ENCODE measurements at places on chromosomes 16 and 17.

DNA sequence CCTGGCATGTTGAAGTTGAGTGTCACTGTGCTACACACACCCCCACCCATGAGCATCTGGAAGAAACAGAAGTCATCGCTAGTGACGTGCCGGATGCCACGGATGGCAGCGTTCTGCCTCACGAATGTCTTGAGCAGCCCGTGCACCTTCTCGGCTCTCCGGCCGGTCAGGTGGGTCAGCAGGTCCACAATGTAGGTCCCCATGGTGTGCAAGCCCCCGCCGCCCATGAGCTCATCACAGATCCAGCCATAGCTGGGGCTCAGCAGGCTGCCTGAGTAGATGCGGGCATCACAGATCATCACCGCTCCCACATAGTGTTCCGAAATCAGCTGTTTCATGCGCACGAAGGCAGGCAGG lies 8.9 kb downstream of the C16orf86 start:
- no peak for DNase-seq

- peak; percentile 27 for DNase-seq
These were observed 3.2 kb downstream of the ZC3H7A start for GRCh38 chr16:11793840-11794239.

GRCh38 chr17:48261297-48261880 lies 153.8 kb downstream of the SNX11 start:
- no peak for DNase-seq

DNA sequence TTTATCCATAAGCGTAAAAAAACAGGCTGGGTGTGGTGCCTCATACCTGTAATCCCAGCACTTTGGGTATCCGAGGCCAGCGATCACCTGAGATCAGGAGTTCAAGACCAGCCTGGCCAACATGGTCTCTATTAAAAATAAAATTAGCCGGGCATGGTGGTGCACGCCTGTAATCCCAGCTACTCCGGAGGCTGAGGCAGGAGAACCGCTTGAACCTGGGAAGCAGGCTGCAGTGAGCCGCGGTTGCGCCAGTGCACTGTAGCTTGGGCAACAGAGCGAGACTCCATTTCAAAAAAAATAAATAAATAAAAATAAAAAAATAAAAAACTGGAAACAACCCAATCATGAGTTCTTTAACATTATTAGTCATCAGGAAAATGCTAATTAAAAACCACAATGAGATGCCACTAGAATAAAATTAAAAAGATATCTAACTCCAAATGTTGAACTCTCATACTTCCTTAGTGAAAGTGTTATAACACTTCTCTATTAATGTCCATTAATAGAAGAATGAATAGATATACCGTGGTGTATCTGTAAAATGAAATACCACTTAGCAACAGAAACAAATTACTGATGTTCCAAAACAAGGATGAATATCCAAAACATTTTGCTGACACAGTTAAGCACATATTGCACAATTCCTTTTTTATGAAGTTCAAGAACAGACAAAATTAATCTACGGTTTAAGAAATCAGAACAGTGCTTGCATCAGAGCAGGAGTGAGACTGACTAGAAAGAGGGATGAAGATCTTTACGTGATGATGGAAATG lies 13.1 kb downstream of the MPHOSPH6 start:
- no peak for DNase-seq

DNA sequence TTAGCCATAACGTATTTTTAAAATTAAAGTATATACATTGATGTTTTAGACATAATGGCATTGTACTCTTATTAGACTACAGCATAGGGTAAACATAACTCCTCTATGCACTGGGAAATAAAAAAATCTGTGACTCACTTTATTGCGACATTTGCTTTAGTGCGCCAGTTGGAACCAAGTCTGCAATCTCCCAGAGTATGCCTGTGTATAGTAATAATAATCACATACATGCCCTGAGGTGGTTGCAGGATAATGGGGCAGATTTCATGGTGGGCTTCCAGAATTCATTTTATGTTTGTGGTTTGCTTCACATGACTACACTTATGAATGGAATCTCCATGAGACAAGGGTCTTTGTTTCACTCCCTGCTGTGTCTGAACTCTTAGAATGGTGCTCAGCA lies 66.9 kb upstream of the N4BP1 start:
- DNase-seq = no peak

DNA sequence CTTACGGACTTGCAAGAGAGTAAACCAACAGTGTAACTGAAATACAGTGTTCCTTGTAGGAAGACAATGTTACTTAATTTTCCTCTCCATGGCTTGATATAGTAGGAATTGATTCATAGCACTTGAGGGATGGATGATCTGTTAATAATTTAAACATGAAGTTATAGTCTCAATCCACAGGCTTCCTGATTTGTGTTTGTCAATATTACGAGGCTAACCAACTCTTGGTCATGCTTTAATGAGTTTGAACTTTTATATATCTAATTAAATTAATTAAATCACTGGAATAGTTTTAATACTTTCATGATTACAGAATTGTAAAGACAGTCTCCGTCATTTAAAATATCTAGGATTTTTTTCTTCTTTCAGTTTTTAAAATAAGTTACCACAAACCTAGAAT lies 112.0 kb upstream of the HAS3 start:
- no peak for DNase-seq

DNA sequence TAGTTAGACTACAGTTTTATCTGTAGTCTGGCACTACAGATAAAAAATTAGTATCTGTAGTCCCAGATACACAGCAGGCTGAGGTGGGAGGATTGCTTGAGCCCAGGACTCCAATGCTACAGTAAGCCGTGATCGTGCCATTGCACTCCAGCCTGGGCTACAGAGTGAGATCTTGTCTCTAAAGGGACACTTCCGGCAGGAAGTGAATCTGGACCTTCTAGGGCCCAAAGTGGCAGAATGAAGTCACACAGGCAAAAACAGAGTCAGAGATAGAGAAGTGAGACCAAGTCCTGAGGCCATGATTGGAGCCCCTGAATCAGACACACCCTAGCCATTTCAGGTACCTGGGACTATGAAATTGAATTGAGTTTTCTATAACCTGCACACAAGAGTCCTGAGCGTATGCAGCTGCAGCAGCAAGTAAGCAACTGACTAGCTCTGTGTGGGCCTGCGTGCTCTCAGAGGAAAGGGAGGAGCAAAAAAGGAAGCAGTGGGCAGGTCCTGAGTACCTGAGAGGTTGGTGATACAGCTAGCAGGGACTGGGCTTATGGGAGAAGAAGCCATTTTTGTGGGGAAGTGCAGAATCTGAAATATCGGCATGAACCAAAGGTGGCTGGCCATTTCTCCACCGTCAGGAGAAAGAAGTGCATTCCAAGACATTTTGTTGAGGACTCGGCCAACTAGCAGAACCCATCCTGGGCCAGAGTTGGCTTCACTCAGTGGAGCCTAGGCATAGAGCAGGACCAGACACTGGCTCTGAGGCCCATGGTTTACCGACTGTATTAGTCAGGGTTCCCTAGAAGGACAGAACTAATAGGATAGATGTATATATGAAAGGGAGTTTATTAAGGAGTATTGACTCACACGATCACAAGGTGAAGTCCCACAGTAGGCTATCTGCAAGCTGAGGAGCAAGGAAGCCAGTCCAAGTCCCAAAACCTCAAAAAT lies 27.2 kb upstream of the BRD7 start:
- no peak for DNase-seq

DNA sequence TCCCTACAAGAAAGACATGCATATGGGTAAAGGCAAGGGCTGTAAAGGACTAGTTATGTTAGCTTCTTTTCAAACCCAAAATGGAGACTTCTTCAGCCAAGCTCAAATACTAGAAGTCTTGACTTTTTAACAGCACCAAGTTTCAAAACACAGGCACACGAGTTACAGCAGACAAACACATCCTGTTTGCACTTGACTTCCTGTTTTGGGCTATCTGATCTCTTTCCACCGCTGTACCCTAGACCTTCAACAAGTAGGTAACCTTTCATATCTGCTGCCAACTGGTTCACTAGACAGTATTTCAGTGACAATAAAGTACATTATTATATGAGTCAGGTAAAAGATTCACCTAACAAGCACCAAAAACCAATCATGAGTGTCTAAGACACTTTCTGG lies 12.3 kb downstream of the RFFL start:
- DNase-seq = peak; percentile 52

DNA sequence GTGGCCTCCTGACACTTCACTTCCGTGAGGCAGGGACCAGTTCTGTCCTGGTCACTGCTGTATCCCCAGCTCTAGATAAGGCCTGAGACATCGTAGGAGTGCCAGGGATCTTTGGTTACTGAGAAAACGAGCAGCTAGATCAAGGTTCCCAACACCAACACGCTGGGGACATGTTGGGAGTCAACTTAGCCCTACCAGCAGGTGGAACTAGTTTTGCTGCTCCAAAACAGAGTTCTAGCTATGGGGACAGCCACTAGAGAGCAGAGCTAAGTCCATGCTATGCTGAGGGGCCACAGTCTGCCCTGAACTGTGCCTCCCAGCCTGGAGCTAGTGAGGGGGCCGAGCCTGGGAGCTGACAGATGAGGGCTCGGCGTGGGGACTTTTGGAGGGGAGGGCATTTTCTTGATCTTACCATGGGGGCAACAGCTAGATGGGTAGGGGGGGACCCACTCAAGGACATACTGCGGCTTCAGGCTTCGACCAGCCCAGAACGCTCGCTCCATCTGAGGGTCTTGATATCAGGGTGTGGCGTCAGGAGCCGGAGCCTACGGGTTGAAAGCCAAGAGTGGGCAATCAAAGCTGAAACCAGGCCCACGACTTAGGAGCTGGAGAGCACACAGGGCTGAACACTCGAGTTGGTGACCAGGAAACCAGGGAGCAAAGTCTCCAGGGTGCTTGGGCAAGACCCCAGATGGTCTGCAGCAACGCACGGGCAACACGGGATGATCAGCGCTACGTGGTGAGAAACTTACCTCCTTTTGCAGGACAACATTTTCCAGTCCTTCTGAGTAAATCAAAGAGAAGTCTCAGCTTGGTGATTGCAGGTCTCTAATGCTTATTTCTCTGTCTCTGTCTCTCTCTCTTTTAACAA lies 13.4 kb downstream of the SNX20 start:
- DNase-seq = no peak

GRCh38 chr16:19907161-19907992 lies 22.7 kb upstream of the GPRC5B start:
- DNase-seq = peak; percentile 32

DNA sequence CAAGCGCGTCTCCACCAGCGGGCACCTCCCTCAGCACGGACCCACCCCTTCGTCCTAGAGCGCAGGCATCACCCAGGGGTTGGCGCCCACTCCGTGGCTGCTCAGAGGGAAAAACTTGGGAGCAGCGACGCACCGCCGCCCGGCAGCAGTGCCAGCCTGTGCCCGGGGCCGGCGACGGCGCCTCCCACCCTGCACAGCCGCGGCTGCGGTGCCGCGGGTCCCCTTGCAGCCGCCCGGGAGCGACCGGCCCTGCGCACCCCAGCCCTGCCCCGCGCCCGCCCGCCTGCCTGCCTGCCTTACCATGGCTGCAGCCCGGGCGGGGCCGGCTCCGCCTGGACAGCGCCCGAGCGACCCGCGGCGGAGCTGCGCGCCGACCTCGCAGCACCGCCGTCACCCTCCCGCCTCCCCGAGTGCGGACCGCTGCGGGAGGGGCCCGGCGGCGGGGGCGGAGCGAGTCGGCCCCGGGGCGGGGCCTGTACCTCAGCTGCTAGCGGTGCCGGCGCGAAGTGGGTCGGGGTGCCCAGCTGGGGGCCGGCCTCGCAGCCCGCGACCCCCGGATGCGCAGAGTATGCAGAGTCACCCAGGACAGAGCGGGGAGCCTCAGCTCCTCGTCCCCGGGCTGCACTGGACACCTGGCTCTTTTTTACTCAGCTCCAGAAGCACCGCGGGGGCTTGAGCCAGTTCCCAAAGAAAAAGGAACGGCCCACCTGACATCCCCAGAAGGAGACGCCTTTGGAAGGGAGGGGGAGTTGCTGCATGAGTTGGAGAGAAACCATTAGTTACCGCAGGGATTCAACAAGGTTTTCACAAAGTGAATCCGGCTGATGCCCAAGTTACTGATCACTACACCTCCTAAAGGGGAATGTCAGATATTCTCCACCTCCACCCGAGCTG lies 17.5 kb upstream of the MTMR4 start:
- DNase-seq = peak; percentile 19

GRCh38 chr17:80053102-80053501 lies 16.7 kb downstream of the CCDC40 start:
- DNase-seq = no peak

- no peak for DNase-seq
These were observed 121.8 kb upstream of the IRX5 start for GRCh38 chr16:54808890-54809289.

DNA sequence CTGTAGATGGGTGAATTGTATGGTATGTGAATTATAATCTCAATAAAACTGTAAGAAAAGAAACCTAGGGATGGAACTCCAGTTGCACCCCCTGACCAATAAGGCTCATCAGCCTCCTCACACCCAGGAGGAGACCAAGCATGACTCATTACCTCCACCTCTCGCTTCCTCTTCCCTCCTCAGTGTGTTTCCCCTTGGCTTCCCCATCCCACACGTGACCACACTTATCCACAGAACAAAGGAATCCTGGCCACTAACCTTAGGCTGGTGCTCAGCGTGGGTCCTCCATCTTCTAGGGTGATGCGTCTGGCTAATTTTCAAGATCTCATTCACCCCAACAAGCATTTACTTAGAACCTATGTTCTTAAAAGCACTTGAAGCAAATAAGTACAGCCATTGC lies 36.2 kb upstream of the MAP3K14 start:
- DNase-seq = no peak

- no peak for DNase-seq
These were observed 32.5 kb upstream of the TNFRSF13B start for GRCh38 chr17:17004251-17004996.

DNA sequence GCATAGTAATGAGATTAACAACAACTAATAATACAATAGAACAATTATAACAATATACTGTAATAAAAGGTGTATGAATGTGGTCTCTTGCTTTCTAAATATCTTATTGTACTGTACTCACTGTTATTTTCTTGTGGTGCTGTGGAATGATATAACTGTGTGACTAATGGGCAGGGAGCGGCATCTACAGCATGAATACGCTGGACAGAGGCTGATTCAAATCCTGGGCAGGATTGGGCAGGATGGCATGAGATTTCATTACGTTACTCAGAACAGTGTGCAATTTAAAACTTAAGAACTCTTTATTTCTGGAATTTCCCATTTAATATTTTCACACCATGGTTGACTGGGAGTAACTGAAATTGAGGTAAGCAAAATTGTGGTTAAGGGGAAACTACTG lies 1239.8 kb upstream of the GOT2 start:
- no peak for DNase-seq

DNA sequence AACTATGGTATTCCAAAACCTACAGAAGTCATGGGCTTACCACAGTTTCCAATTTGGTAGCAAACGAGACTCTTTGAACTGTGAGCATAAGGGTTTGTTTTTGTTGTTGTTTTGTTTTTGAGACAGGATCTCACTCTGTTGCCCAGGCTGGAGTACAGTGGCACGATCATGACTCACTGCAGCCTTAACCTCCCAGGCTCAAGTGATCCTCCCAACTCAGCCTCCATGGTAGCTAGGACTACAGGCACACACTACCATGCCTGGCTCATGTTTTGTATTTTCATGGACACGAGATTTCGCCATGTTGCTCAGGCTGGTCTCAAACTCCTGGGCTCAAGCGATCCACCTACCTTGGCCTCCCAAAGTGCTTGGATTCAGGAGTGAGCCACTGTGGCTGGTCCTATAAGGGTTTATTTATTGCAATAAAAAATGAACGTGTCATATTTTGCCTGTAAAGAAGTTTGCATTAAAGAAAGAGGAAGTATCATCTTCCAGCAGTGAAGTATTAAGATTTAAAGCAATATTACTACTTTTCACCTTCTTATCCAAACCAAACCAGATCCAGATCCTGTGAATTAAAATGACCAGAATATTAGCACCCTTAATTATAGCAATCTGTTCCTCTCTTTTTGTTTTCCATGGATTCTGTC lies 37.2 kb downstream of the KCNJ2 start:
- DNase-seq = no peak
